ENCODE measurements at places on chromosomes 1 and 21. TPM values are rescaled to one million over a fixed set of nuclear protein-coding genes. Genes with fewer than 3 reads are reported as not detected.

DNA sequence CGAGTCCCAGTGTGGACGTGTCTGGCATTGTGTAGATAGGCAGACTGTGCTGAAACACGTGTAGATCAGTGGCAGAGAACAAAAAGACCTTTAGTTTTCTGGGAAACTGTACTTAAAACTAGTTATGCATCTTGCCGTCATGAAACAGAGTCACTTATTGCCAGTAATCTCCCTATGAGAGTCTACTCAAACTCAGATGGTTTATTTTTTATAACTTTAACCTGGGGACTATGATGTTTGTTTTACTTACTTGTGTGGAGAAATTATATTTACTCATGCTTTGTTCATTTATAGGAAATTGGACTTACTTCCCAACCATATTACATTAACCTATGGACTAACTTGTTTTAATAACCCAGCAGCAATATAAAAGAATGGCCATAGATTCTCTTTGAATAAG lies 54.1 kb upstream of the ABCG1 start:
- DNase-seq = no peak

Gene OR6N1
- 2.3 TPM for total RNA-seq

DNA sequence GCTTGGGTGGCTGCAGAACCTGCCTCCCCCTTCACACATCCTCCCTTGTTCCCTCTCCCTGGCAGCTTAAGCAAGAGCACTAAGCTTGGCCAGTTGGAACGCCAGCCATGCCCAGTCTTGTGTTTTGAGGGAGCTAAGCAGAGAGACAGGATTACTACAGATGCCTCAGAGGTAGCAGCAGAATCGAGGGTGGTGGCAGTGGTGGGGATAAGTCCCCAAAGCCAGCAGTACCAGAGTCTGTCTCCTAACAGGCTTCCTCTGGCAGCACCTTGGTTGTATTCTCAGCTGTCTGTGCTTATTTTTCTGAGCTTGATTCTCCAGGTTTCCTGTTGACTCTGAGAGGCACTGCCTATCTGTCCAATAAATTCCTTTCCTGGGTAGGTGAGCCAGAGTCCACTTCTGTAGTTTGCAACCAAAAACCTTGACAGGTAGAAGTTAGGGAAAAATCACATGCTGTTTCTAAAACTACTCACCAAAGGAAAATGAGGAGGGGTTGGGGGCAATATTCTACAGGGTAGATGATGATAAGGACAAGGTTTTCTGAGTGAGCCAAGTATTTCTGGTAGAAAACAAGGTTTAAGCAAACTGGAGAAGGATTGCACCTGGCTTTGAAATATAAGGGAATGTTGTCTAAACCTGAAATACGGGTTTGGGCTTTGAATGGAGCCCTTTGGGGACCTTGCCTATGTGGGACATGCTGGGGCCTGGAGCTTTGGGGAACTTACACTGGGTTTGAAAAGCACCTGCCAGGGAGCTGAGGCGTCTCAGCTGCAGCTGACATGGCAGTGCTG lies 100.8 kb downstream of the PBX1 start:
- DNase-seq = peak; percentile 55

GRCh38 chr1:107196973-107197562 lies 56.2 kb downstream of the NTNG1 start:
- no peak for DNase-seq

DNA sequence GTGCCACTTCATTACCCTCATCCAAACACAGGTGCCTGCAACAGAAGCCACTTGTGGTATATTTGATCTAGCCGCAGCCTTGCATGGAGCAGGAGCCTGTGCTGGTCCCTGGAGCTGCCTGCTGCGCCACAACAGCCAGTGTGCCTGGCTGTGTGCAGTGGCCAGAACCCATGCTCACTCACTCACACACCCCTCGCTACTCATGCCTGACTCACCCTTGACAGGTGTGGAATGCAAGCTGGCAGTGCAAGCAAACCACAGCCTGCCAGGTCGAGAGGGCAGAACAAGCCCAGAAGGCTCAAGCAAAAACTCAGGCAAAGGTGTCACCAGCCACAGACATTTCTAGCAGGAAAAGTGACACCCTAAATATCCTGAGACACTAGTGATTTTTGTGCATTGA lies 1510.9 kb downstream of the KCNT2 start:
- no peak for DNase-seq

- no peak for DNase-seq
Observed at GRCh38 chr21:46113497-46114176, 15.7 kb downstream of the COL6A2 start.

Gene TLCD4
- 11.3 TPM for total RNA-seq

Gene ACOT7
- 28.5 TPM for total RNA-seq

DNA sequence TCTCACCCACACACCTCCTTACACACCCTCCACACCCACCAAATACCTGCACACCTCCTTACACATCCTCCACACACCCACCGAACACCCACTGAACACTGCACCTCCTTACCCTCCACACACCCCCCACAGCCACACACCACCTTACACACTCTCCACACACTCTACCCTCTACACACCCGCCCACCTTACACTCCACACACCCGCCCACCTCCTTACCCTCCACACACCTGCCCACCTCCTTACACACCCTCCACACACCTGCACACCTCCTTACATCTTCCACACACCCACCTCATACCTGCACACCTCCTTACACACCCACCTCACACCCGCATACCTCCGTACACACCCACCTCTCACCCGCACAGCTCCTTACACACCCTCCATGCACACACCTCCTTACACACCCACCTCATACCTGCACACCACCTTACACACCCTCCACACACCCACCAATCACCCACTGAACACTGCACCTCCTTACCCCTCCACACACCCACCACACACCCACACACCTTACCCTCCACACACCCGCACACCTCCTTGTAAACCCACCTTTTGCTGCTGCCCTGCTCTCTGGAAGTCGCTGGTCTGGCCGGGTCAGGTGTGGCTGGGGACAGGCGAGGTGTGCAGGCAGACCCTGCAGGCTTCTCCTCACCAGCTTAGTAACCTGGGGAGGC lies 38.5 kb downstream of the COQ8A start:
- DNase-seq = no peak

DNA sequence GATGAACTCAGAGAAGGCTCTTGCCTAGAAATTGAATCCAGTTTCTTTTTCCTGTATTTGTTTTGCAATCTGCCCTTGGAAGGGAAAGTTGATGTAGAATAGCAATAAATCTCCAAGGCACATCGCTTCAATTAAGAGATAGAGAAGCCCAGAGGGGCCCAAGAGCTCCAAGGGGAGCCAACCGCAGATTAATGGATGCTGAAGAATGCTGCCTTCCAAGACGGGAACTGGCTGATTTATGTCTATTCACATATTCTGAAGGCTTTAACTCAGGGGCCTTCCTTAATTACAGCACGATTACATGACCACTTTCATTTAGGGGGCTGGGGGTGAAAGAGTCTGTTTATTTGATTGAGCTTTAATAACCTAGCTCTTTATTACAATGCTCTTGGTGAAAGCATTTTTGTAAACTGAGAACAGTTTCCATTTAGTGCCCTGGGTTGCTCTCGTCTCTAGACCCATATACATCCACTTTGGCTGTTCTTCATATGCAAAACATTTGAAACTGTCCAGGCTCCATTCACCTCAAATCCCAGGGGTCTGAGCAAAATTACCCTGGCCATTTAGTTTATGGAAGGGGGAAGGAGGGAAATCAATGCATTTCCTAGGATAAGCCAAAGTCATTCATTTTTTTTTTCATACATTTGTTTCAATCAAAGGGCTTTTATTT lies 87.4 kb upstream of the CLDN14 start:
- no peak for DNase-seq

- DNase-seq = no peak
Observed at GRCh38 chr1:7172804-7173203, 387.6 kb downstream of the CAMTA1 start.

DNA sequence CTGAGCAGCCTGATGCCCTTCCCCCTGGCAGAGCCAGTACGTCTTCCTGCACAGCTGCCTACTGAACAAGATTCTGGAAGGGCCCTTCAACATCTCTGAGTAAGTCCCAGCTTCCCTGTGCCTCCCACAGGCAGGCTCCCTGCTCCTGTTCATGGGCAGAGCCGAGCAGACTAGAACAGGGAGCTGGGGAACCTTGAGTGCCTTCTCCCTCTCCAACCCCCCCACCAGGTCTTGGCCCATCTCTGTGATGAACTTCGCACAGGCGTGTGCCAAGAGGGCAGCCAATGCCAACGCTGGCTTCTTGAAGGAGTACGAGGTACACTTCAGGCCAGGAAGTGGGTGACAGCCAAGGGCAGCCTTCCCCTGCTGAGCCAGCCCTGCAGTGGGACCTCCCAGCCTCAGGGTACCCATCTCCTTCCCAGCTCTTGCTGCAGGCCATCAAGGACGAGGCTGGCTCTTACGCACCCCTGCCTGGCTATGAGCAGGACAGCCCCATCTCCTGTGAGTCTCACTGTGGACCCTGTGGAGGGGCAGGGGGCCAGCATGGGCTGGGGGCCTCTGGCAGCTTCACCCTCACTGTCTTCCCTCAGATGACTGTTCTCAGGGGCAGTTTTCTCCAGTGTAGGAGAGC lies 6.4 kb upstream of the LGR6 start:
- peak; percentile 78 for DNase-seq

DNA sequence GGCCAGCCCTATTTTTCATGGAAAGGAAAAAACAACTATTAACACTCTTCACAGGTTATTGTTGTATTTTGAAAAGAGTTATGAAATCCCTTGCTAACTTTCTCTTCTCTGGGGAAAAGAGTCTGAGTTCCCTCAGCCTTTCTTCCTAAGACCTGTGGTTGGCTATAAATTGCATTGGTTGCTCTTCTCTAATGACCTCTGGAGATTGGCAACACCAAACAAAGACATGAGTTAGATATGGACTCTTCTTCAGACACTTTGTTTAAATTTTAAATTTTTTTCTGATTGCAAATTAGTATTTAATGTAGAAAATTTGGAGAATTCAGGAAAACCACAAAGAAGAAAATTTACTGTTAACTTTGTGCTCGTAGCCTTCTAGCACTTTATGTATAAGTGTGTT lies 275.7 kb downstream of the PBX1 start:
- DNase-seq = no peak

Gene RSPH1
- total RNA-seq = 18.1 TPM

Gene PADI1
- total RNA-seq = not detected

Gene NPHS2
- not detected for total RNA-seq

Gene ADGRL2
- total RNA-seq = 97.9 TPM

- no peak for DNase-seq
Observed at GRCh38 chr1:208919371-208919770, 664.1 kb upstream of the CAMK1G start.

DNA sequence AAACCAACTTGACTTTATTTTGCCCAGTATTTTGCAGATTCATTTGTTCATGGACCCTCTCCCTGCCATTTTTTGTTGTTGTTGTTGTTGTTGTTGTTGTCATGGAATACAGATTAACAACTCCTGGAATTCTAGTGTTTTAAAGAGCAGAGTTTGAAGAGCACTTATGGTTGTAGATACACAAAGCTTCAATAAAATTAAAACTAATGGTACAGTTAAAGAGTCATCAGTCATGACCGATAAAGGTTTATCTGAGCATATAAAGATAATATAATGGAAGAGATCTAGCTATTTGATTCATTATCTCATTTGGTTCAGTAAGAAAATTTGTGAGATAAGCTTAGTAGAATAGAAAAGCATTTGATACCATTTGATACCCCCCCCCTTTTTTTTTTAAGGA lies 21.8 kb downstream of the NEK7 start:
- no peak for DNase-seq

DNA sequence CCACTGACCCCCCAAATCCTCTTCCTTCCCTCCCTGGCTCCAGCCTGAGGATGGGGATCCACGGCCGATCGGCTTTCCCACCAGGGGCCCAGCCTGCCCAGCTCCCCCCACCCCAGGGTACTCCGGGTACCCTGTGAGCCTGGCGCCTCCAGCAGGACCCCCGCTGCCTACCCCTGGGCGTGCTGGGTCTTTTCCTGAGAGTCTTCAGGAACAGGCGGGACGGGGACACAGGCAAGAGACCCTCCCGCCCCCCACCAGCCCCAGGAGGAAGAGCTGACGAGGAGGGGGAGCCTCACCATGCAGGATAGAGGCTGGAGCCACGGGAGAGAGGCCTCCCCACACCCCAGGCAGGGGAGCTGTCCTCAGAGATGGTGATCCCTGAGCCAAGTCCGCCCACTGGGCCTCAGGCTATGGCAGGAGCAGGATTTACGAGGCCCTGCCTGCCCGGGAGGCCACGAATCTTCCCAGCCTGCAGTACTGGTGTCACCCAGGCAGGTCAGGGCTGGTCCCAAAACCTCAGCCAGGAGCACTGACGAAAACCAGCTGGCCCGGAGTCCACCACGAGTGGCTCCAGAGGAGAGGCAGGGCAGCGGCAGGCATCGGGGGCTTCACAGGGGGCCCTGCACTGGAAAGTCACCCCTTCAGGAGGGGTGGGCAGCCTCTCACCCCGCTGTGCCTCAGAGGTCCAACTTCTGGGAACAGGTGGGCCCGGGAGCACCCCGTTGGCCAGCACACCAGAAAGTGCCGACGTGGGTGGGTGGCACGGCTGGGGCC lies 58.0 kb downstream of the MEGF6 start:
- no peak for DNase-seq

DNA sequence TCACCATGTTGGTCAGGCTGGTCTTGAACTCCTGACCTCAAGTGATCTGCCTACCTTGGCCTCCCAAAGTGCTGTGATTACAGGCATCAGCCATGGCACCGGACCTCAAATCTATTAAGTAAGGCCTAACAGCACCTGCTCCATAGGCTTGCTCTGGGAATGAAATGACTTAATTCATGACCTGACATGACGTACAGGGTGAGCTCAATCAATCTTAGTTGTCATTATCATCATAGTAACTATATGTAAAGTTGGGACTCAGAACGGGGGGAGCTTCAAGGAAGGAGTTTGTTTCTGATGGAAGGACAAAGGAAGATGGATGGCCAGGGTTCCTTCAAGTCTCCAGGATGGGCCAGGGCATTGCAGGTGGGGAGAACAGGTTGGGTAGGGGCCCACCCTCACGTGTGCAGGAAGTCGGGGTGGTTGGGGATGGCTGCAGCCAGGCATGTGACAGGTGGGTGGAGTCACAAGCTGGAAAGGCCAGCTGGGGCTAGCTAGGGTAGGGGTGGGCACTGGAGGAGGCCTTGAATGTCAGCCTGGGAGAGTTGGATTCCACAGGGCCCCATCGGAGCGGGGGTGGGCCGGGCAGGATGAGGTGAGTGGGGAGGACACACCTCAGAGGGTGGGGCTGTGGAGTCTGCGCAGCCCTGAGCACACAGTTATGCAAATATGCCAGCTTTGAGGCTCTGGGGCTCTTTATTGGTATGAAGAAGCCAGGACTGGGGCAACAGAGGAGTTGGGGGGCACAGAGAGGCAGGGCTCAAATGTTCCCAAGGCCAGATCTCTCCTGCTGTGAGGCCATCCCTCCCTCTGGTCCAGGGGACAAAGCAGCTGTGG lies 9.6 kb downstream of the TRIM62 start:
- no peak for DNase-seq

- peak; percentile 58 for DNase-seq
Observed at GRCh38 chr1:54299037-54299436, 99.1 kb downstream of the MRPL37 start.

- no peak for DNase-seq
Observed at GRCh38 chr1:206742719-206743383, 27.7 kb upstream of the IL19 start.
